Activated CD8-positive, alpha-beta memory T cell treated with anti-CD3 and anti-CD28 coated beads for 24 hours (primary cell): ENCODE measurements at places on chromosomes 16 and 17.
A peak's percentile ranks its signal among the peaks of the same experiment; 100 is the strongest.

GRCh38 chr16:15993946-15994665, 44.7 kb downstream of the ABCC1 start:
- no peak for DNase-seq

- DNase-seq = no peak
Measured at GRCh38 chr17:79943347-79944241, 92.1 kb downstream of the TBC1D16 start.

- DNase-seq = peak; percentile 90
Measured at GRCh38 chr17:82236142-82236971, 7.5 kb downstream of the SLC16A3 start.

GRCh38 chr16:8943001-8943763, 20.5 kb downstream of the USP7 start:
- DNase-seq = no peak

GRCh38 chr17:60840456-60840855, 162.8 kb downstream of the BCAS3 start:
- no peak for DNase-seq

GRCh38 chr16:80323187-80323807, 217.5 kb upstream of the DYNLRB2 start:
- no peak for DNase-seq

- DNase-seq = no peak
Measured at GRCh38 chr17:33164169-33164881, 128.8 kb downstream of the ASIC2 start.

DNA sequence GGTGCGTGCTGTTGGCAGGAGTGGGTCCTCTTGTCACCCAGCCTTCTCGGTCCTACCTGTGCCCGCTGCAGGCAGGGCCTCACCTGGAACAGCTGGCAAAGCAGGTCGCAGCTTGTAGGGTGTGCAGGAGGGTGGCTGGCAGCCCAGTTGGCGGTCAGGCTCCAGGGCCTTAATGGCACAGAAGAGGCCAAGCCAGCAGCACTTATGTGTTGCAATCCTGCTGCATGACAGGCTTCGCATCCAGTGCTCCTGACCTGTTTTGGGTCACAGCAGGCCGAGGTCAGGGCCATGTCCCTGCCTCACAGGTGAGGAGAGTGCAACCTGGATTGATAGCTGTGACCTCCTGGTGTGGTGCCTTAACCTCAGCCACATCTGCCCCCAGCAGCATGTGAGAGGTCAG, 31.9 kb downstream of the ZC3H18 start:
- no peak for DNase-seq

- DNase-seq = no peak
Measured at GRCh38 chr17:80442764-80443163, 27.8 kb downstream of the ENDOV start.

GRCh38 chr16:361872-362701, 8.3 kb downstream of the MRPL28 start:
- peak; percentile 87 for DNase-seq

GRCh38 chr16:12098429-12099310, 122.1 kb downstream of the SNX29 start:
- no peak for DNase-seq

DNA sequence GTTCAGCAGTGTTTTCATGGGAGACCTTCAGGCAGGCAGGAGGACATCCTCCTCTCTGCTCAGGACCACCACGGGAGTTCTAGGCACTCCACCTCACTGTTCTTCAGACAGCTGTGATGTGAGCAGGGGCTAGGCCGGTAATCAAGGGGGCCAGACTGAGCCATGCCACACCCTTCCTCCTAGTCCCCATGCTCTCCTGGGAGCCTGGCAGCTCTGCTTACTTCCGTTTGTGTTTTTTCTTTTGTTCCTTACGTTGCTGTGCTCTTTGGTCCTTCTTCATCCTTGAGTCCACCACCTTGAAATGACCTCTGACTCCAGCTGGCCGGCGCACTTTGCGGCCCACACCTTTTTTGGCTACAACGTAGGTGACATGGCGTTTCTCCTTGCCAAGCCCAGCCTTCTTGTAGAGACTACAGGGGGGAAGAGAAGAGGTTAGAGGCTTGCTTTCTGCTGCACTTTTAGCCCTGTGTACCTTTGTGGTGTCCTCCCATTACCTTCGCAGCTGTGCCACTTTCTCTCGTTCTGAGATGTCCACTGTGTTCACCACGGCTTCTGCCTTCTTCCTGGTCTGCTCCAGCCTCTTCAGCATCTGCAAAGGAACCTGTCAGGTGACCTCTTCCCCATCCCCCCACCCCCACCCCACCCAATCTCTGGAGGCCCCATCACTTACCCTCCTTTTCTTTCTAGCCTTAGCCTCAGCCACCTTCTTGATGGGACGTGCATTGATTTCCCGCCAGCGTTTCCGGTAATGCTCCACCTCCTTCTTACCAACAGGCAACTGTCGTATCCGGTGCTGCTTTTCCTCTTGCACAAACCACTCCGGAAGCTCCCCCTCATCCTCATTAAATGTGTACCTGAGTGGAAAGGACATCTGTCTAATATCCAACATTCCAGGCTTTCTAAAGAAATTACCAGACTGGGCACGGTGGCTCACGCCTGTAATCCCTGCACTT, 7.4 kb upstream of the PSMC5 start:
- no peak for DNase-seq

DNA sequence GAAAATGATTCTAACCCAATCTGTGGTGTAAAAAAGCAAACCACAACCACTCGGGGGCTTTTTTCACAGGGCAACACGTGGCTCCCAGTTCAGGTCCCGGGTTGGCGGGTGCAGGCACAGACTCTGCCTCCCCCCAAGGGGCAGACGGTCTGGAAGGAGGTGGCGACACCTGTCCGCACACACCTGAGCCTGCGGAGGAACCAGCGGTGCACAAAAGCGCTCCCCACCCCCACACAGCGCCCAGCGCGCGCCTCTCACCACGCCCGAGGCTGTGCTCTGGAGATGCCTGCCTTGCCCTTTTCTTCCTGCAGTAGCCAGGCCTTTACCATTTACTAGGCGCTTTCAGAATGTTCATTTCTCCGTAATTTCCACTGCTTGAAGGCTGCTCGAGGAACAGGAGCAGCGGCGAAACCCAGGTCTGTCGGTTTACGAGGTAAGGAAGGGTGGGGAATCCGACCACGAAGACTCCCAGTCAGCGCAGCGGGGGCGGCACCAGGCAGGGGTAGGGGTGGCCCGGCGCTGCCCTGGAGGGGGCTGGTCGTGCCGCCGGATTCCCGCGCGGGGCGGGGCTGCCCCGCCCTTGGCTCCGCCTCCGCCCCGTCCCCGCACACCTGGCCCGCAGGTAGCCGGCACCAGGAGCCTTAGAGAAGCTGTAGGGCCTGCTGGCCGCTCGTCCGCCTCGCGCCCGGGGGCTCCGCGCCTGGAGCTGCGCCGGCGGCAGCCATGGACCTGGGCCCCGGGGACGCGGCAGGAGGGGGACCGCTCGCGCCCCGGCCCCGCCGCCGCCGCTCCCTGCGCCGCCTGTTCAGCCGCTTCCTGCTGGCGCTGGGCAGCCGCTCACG, at the start of gene USP43:
Gene USP43 (plus strand): TSS at position 608 of the 842 bp plus-strand sequence. CDS start 116 bp downstream, at position 724.
- peak; percentile 70 for DNase-seq

DNA sequence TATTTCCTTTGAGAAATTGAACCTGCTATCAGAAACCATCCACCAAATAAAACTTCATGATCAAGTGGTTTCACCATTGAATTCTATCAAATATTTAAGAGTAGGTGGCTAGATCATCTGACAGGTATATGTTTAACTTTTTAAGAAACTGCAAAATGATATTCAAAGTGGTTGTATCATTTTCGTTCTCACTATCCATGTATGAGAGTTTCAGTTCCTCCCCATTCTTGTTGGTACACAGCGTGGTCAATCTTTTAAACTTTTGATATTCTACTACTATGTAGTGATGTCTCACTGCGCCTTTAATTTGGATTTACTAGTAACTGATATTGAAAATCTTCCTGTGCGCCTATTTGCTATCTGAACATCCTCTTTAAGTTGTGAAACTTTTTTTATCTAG, 163.7 kb downstream of the CYB561 start:
- no peak for DNase-seq

DNA sequence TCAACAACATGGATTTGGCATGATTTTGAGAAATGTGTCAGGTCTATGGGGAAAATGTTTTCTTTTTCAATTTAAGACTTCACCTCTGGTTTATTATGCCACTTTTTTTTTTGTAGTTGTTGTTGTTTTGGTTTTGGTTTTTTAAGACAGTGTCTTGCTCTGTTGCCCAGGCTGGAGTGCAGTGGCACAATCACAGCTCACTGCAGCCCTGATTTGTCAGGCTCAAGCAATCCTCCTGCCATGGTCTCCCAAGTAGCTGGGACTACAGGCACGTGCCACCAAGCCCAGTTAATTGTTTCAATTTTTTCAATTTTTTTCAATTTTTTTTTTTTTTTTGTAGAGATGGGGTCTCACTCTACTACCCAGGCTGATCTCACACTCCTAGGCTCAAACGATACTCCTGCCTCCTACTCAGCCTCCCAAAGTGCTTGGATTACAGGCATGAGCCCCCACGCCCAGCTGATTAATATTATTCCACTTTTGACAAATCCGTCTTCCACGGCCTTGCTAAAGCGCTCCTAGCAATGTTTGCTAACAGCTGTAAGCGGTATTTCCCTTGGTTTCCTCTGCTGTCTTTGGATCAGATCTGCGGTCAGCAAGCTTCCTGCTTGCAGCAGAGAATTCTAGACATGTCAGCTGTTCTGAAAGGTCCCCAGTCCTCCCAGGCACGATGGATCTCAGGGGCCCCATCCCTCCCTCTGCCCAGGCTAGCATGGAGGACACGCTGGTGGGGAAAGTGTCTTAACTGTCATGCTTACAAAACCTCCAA, 7.0 kb upstream of the MILR1 start:
- DNase-seq = peak; percentile 62
